Left colon (tissue), 2 donors: ENCODE measurements at places on chromosomes 7 and 10. TPM values are rescaled to one million over a fixed set of nuclear protein-coding genes. Genes with fewer than 3 reads are reported as not detected.

DNA sequence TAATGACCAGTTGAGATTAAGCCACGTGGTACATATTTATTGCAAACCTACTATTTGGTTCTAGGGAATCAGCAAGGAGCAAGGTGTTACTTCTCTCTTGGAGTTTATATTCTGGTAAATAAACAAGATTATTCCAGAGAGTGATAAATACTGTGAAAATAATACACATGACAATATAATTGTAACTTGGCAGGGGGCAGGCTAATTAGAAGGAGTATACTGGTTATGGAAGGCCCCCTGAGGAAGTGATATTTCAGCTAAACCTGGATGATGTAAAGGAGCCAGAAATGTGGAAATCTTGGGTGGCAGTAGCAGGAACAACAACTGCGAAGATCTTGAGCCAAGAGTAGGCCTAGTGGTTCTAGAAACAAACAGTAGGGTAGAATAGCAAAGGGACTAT lies 111.8 kb downstream of the SDK1 start:
- no peak for DNase-seq

DNA sequence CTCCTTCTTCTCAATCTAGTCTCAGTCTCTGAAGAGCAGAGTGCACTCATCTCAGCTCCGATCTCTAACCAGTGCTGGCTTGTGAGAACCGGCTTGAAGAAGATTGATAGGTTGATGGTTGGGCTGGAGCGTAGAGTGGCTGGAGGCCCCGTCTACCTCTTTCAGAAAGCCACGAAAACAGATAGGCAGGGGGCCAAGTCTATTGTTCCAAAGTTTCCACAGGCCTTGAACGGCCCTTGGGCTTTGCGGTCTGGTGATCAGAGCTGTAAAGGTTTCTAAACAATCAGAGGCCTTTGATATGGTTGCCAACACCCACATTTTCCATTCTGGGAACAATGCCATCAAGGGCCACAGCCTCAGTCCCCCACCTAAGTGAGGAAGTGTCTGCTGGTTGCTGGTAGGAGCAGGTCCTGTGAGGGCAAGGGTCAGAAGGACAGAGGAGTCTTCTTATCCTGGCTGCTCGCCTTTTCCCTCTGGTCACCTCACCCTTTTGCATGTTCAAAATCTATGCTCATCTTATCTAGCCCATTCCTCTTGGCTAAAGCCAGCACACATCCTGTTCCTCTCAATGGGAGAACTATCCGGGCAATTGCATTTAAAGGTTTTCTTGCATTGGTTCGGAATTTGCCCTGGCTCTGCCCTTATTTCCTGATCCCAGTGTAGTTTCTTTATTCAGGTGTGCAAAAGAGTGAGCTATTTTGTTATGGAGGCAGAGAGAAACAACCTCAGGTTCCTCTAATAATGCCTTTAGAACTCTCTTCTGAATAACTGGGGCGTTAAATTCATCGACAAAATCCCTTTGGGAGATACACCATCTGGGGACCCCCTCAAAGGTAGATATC lies 70.3 kb upstream of the KMT2E start:
- peak; percentile 94 for DNase-seq

GRCh38 chr10:119478111-119478802 lies 64.3 kb downstream of the RGS10 start:
- DNase-seq = no peak

DNA sequence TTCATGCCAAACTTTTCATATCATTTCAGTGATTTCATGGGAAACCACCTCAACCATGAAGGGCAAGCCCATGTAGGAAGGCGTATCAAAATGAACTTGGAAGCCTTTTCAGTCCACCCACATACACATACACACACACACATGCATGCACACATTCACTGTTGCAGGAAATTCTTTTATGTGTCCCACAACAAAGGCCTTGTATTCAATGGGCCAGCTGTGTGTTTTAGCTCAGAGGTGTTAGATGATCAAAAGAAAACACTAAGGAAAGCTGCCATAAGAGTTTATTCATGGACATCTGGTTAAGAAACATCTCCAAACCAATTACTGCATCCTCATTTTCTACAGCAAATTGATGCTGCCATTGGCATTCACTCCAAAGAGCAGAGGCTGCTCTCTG lies 74.4 kb upstream of the STK17A start:
- DNase-seq = no peak

- DNase-seq = peak; percentile 94
Measured at GRCh38 chr7:91759205-91759863, 121.2 kb downstream of the MTERF1 start.

GRCh38 chr10:120145107-120145506 lies 252.6 kb downstream of the SEC23IP start:
- DNase-seq = no peak

- DNase-seq = no peak
Measured at GRCh38 chr7:10888861-10889260, 84.8 kb upstream of the PHF14 start.

GRCh38 chr10:71040846-71041605 lies 152.7 kb upstream of the PCBD1 start:
- no peak for DNase-seq

The ACSL5 gene
- 216 TPM for total RNA-seq
